ENCODE measurements at places on chromosomes 2 and 18. TPM values are rescaled to one million over a fixed set of nuclear protein-coding genes. Genes with fewer than 3 reads are reported as not detected.

FBXO41 gene
- 5.4 TPM for total RNA-seq

REG1B gene
- 0.38 TPM for total RNA-seq

GCKR gene
- 0.09 TPM for total RNA-seq

SLC16A14 gene
- total RNA-seq: 29.4 TPM

UGT1A9 gene
- total RNA-seq: not detected

RIOK3 gene
- total RNA-seq: 36.2 TPM

CRYBA2 gene
- 0.87 TPM for total RNA-seq

FLACC1 gene
- 0.26 TPM for total RNA-seq

DSEL gene
- 25.0 TPM for total RNA-seq

NXPH2 gene
- total RNA-seq: 1.0 TPM

TMEM163 gene
- total RNA-seq: 0.73 TPM

PTH2R gene
- 0.71 TPM for total RNA-seq

HMSD gene
- not detected for total RNA-seq

ANKRD62 gene
- total RNA-seq: 0.21 TPM

ST6GAL2 gene
- 10.3 TPM for total RNA-seq

GPR45 gene
- total RNA-seq: not detected

CXCR4 gene
- 112 TPM for total RNA-seq

GKN2 gene
- 0.27 TPM for total RNA-seq

AMER3 gene
- 0.15 TPM for total RNA-seq

MOGAT1 gene
- total RNA-seq: 0.21 TPM

EGR4 gene
- 0.16 TPM for total RNA-seq

ZNF385B gene
- total RNA-seq: 0.92 TPM

SPHKAP gene
- total RNA-seq: 0.09 TPM

LHCGR gene
- total RNA-seq: 0.36 TPM

ANKRD29 gene
- 0.31 TPM for total RNA-seq

IKZF2 gene
- total RNA-seq: 7.6 TPM

APLF gene
- total RNA-seq: 3.2 TPM

LRP2 gene
- 6.5 TPM for total RNA-seq

LYPD6B gene
- total RNA-seq: not detected

CARF gene
- total RNA-seq: 6.1 TPM

KCMF1 gene
- total RNA-seq: 33.0 TPM

CAMKMT gene
- 8.8 TPM for total RNA-seq

CFC1 gene
- 99.9 TPM for total RNA-seq

MATN3 gene
- 0.78 TPM for total RNA-seq

FIGN gene
- 13.7 TPM for total RNA-seq

DSC1 gene
- 0.97 TPM for total RNA-seq

MPPE1 gene
- 23.4 TPM for total RNA-seq

CXXC1 gene
- 56.7 TPM for total RNA-seq

LIMS4 gene
- 0.50 TPM for total RNA-seq

PRKAG3 gene
- not detected for total RNA-seq

UGT1A3 gene
- total RNA-seq: 1.4 TPM

GALNT14 gene
- total RNA-seq: 15.9 TPM

SATB2 gene
- total RNA-seq: 50.4 TPM

SNTG2 gene
- total RNA-seq: 1.5 TPM

CREG2 gene
- not detected for total RNA-seq

Measured in motor neuron (in vitro differentiated cells).